ENCODE measurements at places on chromosomes 11 and 22. TPM values are rescaled to one million over a fixed set of nuclear protein-coding genes. Genes with fewer than 3 reads are reported as not detected.

DNA sequence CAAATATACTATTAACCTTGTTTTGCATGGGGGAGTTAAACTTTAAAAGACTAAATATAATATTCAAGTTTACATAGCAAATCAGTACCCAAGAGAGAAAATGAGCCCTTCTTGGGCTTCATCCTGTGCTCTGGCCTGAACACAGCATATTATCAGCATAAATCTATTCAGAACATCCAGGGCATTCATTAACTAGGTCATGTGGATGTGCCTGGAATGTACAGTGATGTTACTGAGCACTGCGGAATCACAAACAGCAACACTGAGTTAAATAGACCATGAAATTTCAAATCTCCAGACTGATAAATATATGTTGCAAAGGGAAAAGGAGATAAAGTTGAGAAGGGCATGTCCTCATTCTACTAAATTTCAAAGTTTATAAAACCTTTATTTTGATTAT lies 426.4 kb downstream of the AASDHPPT start:
- no peak overlapping the region for H3K27ac ChIP-seq
- no peak overlapping the region for H3K4me3 ChIP-seq
- H3K27me3 ChIP-seq, result no peaks in the 10 kb centered on the region
- H3K4me1 ChIP-seq, result no peaks in the 10 kb centered on the region
- DNase-seq, result no peak
- no peaks in the 10 kb centered on the region for H3K36me3 ChIP-seq

DNA sequence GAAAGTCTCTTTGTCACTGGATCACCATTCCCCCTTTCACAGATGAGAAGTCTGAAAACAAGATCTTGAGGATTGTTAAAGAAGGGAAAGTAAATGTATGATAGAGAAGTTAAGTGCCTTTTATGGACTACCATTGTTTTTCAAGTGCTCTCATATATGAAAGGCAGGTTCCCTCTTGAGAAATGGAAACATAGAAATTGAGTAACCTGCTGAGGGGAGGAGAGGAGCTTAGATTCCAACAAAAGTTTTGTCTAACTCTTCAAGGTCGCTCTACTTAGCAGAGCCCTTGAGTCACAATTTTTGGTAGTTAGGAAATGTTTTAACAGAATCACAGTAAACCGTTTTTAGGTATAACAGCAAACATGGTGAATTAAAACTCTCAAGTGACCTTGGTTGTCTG lies 80.1 kb downstream of the SVIP start:
- H3K27ac ChIP-seq, result no peak overlapping the region
- H3K4me1 ChIP-seq, result peaks cover 11% of the 10 kb centered on the region
- H3K27me3 ChIP-seq, result peaks cover 8% of the 10 kb centered on the region
- H3K4me3 ChIP-seq, result no peak overlapping the region
- DNase-seq, result no peak
- H3K36me3 ChIP-seq, result no peaks in the 10 kb centered on the region

- H3K4me3 ChIP-seq, result no peak overlapping the region
- peaks cover 9% of the 10 kb centered on the region for H3K27me3 ChIP-seq
- H3K4me1 ChIP-seq, result no peaks in the 10 kb centered on the region
- no peaks in the 10 kb centered on the region for H3K36me3 ChIP-seq
These were observed 37.8 kb upstream of the NAV2 start for GRCh38 chr11:19674836-19675235.

DNA sequence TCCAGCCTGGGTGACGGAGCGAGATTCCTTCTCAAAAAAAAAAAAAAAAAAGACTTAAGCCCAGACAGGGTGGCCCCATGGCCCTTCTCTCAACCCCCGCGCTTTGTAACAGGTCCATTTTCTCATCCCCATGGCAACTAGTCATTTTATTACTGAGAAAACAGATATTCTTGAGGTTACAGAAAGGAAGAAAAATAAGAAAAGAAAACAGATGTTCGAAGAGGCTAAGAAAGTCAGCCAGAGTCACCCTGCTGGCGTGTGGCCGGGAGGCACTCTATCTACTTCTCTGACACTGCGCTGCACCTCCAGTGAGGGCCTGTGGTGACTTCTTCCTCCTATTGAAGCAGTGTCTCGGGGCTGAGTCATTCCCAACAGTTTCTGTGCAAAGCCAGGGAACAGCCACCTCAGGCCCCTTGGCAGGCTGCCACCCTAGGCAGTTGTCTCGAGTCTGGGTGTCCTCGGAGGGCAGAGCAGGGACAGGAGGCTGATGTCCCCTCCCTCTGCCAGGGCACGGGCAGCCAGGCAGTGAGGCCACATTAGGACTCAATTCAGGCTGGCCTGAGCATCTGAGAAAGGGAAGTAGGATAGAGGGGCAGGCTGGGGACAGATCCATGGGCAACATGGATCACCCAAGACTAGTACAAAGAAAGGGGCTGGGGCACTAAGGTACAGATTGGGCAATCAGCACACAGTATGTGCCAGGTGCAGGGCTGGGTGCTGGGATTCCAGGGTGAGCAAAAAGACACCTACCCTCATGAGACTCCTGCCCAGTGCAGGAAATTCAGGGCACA lies 16.4 kb upstream of the SYVN1 start:
- H3K27me3 ChIP-seq, result peaks cover 7% of the 10 kb centered on the region
- no peak overlapping the region for H3K27ac ChIP-seq
- H3K36me3 ChIP-seq, result no peaks in the 10 kb centered on the region
- DNase-seq, result peak; percentile 32
- peaks cover 5% of the 10 kb centered on the region for H3K4me1 ChIP-seq

CPT1B gene
- total RNA-seq, result 33.7 TPM

- no peak overlapping the region for H3K4me3 ChIP-seq
- H3K36me3 ChIP-seq, result no peaks in the 10 kb centered on the region
- no peak for DNase-seq
- H3K4me1 ChIP-seq, result peaks cover 8% of the 10 kb centered on the region
- no peak overlapping the region for H3K27ac ChIP-seq
These were observed 40.3 kb upstream of the TTLL12 start for GRCh38 chr22:43227239-43227630.

MMP7 gene
- not detected for total RNA-seq
